ENCODE measurements at places on chromosomes 13 and 19.

- no peak for DNase-seq
These were observed 82.3 kb downstream of the CDADC1 start for GRCh38 chr13:49329831-49330545.

DNA sequence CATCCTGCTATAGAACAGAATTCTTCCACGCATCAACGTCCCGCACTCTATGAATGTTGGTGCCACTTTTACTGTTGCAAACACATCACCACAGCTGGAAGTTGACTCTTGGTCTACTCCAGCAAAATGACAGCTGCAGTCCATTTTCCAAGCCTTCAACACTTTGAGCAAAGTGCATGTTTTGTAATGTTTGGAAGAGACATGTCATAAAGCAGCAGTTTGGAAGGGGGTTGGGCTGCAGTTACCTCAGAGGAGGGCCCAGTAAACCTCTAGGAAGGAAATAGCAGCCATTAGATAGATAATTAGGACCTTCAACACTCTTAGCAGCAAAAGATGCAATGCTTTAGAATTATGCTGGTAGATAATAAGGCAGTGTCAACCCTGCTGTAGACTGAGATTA is 323.6 kb downstream of the TDRD3 start:
- DNase-seq = no peak

DNA sequence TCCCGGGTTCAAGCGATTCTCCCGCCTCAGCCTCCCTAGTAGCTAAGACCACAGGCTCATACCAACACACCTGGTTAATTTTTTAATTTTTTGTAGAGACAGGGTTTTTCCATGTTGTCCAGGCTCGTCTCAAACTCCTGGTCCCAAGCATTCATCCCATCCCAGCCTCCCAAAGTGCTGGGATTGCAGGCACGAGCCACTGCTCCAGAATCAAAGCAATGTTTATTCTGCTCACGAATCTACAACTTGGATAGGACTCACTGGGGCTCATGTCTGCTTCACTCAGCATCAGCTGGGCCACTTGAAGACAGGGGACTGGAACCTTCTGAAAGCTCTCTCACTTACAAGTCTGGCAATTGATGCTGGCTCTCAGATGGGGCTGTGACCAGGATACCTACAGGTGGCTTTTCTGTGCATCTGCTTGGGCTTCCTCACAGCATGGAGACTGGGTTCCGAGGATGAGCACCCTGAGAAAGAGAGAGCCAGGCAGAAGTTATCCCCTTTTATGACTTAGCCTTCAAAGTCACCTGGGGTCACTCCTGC is 8.2 kb upstream of the ZNF792 start:
- no peak for DNase-seq

GRCh38 chr13:105642511-105642958 is 892.9 kb downstream of the EFNB2 start:
- DNase-seq = no peak

DNA sequence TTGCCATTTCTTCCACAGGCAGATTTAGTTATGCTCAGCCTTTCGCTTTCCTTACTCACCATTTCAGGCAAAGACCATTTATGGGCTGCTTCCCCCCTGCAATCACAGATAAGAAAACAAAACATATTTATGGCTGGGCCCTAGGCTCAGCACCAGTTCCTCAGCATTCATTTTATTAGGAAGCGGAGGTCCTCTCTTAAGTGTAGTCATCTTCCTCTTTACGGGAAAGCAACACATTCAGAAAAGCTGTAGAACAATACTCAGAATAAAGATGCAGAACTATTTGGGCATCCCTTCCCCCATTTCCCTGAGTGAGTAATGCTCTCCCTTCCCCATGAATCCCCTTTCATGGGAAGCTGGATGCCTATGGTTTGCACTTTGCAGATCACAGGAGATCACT is 27.9 kb downstream of the FLT1 start:
- no peak for DNase-seq

GRCh38 chr19:41249707-41250423 is 14.3 kb upstream of the HNRNPUL1 start:
- DNase-seq = no peak

- no peak for DNase-seq
These were observed 9.9 kb upstream of the RCBTB2 start for GRCh38 chr13:48542581-48543341.

- no peak for DNase-seq
These were observed 14.8 kb downstream of the ZAR1L start for GRCh38 chr13:32300406-32300805.

DNA sequence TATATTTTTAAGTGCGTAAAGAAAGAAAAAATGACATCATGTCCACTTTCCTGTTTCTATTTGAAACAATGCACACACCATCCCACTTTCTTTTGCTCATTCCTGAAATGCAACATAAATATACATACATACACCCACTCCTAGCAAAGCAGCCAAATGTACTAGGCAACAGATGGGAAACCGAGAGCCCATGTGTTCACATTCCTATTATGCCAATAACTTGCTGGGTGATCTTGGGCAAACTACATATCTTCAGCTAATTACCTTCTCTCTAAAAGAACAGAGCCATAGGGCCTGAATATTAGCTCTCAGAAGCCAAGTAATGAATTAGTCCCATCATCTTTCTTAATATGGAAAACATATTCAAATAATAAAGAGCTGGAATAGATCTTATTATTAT is 610.6 kb upstream of the ATXN8OS start:
- no peak for DNase-seq

DNA sequence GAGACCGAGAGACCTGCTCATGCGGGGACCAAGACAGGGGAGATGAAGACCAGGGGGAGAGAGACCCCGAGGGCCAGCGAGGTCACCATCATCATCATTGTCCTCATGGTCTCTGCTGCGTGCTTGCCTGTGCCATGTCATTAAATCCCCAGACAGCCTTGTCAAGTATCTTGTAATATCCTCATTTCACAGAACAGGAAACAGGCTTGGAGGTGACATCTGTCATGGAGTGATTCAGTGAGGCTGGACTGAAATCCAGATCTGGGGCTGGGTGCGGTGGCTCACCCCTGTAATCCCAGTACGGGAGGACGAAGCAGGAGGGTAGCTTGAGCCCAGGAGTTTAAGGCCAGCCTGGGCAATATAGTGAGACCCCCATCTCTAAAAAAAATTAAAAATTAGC is 5.9 kb upstream of the NANOS2 start:
- DNase-seq = no peak

DNA sequence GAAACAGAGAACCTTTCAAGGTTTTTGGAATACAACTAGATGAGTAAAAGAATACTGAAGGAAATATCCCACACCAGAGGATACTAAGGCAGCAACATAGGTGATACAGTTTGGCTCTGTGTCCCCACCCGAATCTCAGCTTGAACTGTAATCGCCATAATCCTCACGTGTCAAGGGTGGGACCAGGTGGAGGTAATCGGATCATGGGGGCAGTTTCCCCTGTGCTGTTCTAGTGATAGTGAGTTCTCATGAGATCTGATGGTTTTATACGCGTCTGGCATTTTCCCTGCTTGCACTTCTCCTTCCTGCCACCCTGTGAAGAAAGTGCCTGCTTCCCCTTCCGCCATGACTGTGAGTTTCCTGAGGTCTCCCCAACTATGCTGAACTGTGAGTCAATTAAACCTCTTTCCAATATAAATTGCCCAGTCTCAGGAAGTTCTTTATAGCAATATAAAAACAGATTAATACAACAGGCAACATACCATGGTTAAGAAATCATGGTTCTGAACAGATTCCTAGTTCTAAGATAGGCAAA is 97.0 kb downstream of the ABCC4 start:
- DNase-seq = no peak
